Activated CD4-positive, alpha-beta T cell treated with anti-CD3 and anti-CD28 coated beads for 36 hours (primary cell): ENCODE measurements at places on chromosomes 6 and 20.

DNA sequence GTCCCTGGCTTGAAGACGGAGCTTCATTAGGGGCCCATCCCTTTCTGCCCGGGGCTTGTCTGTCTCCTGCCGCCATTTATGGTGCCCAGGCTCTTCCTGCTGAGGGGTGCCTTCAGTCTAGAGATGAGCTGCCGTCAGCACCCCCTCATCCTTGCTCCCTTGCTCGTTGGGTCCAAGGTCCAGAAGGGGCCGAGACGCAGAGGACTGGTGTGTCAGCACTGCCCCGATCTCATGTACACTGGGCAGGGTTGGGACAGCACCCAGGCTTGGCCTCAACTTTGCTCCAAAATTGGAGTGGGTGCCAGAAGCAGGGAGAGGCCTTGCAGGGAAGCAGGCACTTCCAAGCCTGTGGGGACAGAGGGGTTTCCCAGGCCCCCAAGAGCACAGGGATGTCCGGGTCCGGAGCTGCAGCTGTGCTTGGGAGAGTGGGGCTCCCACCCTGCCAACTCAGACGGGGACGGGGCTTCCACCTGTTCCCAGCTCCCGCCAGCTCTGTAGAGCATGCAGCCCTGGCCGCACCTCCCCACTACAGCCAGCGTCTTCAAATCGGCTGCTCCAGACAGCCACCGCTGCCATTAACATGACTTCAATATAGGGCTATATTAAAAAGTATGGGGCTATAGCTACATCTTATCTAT, 488.8 kb downstream of the TENT5A start:
- no peak for DNase-seq

DNA sequence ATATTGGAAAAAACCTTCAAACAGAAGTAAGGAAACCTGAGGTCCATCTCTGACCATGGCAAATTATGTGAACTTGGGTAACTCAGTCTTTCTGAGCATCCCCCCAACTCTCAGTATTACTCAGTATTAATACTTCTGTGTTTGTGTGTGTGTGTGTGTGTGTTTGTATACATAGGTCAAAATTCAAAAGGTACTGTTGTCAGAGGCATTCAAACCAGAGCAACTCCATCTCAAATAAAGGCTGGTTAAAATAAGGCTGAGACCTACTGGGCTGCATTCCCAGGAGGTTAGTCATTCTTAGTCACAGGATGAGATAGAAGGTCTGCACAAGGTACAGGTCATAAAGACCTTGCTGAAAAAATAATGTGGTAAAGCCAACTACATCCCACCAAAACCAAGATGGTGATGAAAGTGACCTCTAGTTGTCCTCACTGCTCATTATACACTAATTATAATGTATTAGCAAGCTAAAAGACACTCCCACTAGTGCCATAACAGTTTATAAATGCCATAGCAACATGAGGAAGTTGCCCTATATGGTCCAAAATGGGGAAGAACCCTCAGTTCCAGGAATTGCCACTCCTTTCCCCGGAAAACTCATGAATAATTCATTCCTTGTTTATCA, 33.3 kb upstream of the SLC22A16 start:
- DNase-seq = no peak

- no peak for DNase-seq
Observed at GRCh38 chr6:119323478-119323877, 26.1 kb downstream of the MAN1A1 start.

- DNase-seq = no peak
Observed at GRCh38 chr6:110319843-110320242, 38.3 kb downstream of the METTL24 start.

DNA sequence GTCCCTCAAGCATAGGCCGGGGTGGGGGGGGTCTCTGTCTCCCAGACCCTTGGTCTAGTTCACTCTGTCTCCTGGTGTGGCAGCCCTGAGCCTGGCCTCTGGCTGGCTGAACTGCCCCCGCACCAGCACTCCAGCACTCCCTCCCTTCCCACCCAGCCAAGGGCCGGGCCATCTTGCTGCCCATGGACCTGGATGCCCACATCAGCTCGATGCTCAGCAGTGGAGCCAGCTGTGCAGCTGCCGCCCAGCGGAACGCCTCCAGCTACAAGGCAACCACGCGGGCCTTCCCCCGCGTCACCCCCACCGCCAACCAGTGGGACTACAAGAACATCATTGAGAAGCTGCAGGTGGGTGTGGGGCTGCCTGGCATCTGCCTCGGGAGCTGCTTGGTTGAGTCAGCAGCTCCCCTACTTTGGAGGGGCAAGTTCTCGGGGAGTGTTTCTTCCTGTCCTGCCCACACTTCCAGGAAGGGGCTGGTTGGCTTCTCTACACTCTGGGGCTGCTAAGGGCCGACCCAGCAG, 28.4 kb downstream of the UQCC2 start:
- peak; percentile 75 for DNase-seq

DNA sequence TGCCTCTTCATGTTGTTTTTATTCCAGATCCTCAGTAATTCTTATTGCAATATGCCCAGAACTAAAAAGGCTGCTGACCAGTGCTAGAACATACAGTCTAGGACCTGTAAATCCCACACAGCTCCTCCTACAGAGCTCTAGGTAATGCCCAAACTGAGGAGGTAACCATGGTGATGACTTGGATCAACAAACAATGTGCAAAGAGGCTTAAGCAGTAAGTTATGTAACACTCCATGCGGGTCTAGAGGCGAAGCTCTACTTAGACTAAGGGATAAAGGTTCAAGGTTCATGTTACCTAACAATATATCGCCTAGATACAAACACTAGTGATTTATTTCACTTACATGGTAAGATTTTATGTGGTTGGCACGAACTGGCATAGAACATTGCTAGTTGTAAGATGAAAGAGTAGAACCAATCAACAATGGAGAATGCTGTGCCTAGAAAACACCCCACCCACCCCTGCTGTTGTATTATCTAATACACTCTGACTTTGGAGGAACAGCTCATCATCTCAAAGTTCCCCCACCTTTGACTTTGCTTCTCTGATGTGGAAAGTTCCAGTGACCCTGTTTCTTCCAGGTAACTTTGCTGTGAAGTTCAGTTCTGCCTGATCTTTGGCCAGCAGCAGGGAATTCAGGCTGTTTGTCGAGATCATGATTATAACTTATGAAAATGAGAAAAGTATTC, 242.4 kb downstream of the ALDH8A1 start:
- no peak for DNase-seq

DNA sequence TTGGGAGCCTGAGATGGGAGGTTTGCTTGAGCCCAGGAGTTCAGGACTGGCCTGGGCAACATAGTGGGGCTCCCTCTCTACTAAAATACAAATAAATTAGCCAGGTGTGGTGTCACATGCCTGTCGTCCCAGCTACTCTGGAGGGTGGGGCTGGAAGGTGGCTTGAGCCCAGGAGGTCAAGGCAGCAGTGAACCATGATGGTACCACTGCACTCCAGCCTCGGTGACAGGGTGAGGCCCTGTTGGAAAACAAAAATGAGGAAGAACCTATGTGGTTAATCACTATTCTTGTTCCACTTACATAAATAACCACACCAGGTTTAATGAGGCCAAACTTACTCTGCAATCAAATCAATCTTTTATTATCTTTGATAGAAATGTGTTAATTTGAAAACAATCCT, 5.4 kb downstream of the PPDPF start:
- DNase-seq = no peak

- DNase-seq = no peak
Observed at GRCh38 chr6:79134699-79135474, 56.8 kb upstream of the PHIP start.

DNA sequence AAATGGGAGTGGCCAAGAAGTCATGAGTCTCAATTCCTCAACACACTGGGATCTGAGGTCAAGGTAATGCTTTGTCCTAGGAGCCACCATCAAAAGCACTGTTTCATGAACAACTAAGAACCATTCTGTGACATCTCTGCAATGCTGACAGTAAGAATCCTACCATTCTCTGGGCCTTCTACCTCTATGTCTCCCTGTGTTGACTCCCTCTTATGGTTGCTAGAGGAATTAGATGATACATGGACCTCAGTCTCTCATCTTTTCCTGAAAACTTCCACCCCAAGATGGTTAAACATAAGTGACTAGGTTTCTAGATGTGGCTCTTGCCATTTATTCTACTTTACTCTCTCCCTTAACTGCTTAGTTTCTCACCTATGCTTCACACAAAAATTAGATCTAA, 9.1 kb downstream of the MTRF1L start:
- DNase-seq = no peak

GRCh38 chr20:51620432-51620831, 77.9 kb upstream of the NFATC2 start:
- no peak for DNase-seq

GRCh38 chr6:5938934-5939333, 67.8 kb downstream of the NRN1 start:
- DNase-seq = no peak

GRCh38 chr6:151592449-151593159, 98.8 kb downstream of the CCDC170 start:
- DNase-seq = no peak

DNA sequence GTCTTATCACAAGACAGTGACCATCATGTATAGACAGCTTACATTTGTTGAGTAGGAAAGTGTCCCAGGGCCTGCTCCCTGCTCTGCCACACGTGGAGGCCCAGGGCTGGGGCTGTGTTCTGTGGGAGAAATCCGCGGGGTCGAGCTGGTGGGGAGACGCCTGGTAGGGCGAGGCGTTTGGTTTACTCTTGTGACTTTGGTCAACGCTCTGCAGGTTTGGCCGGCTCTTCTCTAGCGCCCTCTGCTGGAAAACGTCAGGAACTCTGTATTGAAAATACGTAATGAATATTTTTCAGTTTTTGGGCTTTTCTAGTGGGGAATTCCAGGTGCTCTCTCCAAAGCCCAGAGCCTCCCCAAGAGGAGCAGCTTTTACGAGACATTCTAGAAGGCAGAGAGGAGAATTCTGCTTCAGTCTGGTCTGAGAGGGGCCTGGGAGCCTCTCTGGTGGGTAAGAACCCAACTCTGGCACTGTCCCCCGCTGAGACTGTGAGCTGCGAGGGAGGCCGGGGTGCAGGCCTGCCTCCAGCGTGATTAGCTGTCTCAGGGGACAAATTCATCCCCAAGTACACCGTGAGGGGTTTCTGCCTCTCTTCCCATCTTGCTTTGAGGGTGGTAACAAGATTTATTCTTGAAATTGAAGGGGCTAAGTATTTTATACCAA, 112.6 kb upstream of the RALGAPA2 start:
- DNase-seq = peak; percentile 77

GRCh38 chr6:143294265-143294860, 156.1 kb downstream of the ADAT2 start:
- no peak for DNase-seq

DNA sequence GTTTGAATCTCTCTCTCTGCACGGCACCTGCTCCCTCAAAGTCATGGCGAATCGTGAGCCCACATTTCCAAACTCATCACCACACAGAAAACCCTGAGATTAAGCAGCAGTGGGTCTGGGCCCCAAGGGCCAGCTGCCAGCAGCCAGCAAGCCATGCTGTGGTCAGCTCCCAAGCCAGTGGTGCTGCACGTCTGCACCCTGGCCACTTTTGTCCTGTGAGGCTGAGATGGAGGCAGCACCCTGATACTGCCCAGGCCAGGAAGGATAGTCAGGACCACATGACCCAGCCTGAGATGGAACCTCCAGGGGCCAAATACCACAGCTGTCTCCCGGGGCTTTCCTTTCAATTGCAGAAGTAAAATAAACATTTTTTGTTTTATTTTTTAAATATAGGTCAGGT, 93.9 kb downstream of the PRND start:
- DNase-seq = peak; percentile 7

GRCh38 chr6:15556711-15557110, 106.1 kb downstream of the DTNBP1 start:
- DNase-seq = no peak

DNA sequence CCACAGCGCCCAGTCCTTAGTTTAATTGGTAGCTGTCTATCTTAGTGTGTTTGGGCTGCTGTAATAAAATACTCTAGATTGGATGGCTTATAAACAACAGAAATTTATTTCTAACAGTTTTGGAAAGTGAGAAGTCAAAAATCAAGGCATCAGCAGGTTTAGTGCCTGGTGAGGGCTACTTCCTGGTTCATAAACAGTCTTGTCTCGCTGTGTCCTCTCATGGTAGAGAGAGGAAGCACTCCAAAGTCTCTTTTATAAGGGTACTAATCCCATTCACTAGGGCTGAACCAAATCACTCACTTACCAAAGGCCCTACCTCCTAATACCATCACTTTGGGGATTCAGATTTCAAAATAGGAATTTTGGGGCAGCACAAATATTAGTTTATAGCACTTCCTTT, 336.9 kb upstream of the RSPO3 start:
- DNase-seq = no peak

DNA sequence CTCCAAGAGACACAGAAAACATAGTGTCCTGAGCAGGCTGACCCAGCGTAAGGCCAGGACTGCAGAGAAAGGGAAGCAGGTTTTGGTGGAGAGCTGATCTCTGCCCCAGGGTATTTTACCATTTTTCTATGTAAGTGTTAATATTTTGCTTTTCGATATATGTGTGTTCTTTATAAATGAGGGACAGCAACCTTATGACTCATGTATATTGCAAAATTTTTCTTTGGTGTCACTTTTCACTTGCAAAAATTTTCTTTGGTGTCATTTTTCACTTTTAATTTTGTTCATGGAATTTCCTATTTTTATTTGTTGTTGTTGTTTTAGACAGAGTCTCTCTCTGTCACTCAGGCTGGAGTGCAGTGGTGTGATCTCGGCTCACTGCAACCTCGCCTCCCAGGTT, 34.6 kb upstream of the PXDC1 start:
- DNase-seq = no peak

GRCh38 chr20:40431611-40432010, 257.4 kb downstream of the MAFB start:
- no peak for DNase-seq

DNA sequence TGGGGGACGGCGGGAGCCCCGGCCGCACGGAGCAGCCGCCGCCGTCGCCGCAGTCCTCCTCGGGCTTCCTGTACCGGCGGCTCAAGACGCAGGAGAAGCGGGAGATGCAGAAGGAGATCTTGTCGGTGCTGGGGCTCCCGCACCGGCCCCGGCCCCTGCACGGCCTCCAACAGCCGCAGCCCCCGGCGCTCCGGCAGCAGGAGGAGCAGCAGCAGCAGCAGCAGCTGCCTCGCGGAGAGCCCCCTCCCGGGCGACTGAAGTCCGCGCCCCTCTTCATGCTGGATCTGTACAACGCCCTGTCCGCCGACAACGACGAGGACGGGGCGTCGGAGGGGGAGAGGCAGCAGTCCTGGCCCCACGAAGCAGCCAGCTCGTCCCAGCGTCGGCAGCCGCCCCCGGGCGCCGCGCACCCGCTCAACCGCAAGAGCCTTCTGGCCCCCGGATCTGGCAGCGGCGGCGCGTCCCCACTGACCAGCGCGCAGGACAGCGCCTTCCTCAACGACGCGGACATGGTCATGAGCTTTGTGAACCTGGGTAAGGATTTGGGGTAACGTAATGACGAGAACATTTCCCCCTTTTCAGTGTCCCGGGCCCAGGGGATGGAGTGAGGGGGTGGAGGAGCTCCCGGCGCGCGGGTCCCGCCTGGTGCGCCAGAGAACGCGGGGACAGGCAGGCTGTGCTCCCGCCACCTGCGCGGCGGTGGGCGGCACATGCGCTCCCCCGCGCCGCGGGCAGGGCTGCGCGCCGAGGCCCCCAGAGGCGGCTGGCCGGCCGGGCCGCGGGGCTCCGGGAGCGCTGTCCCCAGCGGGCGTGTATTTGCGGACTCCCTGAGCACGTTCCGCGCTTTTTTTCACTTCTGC, 1.4 kb downstream of the BMP6 start:
- peak; percentile 21 for DNase-seq
